NCI-H748 treated with DMSO at 0.1 percent for 48 hours (cell line): ENCODE measurements at places on chromosomes 5 and 9.

DNA sequence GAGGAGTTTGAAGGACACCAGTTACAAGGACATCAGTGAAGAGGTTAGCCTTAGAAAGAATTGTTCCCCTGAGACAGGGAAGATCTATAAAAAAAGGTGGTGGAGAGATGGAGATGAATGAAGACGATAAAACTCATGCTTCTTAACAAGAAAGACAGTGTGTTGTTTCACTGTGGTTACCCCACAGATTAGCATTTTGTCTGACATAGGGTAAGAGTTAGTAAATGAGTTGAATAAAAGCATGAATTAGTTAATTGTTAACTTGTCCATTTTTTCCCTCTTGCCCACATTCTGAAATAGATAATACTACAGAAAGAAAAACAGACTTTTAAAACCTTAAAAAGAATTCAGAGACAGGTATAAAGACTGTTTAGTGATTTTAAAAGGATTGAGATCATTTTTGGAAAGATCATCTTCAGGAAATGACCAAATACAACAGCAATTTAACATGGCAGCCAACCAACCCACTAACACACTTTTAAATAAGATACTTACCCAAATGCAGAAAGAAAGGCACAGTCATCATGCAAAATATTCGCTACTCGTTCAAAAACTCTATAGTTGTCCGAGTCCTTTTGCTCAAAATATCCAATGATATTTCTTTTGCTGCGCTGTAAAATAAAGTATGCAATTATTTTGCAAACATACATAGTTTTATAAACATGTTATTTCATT, 78.5 kb downstream of the ERP44 start:
- no peak for DNase-seq

- DNase-seq: no peak
Measured at GRCh38 chr9:123438321-123438720, 82.3 kb downstream of the CRB2 start.

DNA sequence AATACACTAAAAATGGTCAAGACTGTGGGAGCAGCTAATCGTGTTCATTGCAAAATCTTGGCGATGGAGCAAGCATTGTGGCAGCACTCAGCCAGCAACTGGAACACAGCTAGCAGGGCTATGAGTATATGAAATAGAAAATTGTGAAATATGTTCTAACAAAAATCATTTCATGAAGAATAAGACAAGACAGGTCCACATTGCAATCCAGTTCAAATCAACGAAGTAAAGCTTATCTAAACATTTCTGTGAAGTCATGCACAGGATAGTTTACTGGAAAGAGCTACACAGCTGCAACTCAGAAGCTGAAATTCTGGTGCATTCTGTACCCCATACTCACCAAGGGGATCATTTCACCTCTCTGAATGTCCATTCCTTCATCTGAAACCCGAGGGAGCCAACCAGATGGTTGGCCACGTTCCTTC, 5.3 kb upstream of the NFIL3 start:
- DNase-seq: no peak

DNA sequence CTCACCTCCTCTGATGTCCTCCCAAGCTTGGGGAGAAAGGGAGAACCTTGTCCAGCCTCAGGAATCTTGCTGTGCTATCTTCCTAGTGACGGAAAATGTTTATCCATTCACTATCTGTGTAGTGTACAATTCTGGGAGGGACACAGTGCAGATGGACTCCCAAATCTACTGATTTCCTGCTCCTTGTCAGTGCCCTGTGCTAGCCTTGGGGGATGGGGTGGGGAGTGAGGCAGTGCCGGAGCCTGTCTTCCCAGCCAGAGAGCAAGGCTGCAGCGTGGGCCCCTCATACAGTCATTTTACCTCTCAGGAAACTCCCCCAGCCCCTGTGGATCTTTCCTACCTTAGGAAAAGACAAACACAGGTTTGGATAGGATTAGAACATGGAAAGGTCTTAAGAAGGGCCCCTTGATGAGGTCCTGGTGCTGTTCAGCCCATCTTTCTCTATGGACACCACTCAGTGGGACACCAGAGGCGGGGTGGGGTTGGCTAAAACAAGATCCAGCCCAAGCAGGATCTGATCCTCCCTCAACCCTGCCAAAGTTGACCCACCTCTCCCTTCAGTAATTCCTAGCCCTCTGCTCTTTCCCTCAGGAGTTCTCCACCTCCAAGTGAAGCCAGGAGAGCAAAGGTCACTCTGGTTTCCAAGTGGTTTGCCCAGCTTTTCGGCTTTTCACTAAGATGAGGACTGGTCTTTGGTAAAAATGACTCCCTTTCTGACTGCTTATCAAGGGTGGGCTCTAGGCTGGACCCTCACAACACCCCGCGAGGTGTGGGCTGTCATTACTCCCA, 3.4 kb downstream of the DOLK start:
- no peak for DNase-seq

DNA sequence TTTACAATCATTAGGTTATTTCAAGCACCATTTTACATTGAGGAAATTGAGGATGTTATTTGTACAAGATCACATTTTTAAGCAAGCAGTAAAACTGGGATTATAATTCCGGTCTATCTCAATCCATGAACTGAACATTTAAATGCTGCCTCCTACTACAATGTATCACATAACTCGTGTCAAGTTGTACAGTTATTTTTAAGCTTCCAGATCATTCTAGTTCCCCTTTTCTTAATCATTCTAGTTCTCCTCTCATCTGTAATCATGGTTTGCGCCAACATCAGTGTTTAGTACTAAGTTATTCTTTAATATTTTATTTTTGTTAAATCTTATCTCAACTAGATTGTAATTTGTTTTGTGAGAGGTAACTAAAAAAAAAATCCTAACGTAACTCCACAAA, 2.4 kb upstream of the UHRF2 start:
- no peak for DNase-seq

GRCh38 chr9:100720922-100721321, 143.0 kb downstream of the CAVIN4 start:
- no peak for DNase-seq

DNA sequence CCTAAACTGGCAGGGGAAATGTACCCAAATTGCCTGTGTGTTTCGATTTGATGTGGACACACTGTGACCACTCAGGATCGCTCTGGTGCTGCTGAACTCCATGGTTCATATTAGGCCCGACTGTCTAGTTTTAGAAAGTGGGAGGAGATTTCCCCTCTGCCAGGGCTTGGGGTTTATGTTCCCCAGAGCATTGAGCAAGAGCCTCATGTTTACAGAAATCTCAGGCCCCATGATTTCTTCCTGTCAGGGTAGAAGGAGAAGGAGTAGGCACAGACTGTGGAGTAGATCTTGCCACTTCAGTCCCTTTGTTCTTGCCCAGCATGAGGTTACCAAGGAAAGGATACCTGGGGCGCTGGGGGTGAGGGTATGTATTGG, 40.8 kb upstream of the GLRX start:
- DNase-seq: no peak

DNA sequence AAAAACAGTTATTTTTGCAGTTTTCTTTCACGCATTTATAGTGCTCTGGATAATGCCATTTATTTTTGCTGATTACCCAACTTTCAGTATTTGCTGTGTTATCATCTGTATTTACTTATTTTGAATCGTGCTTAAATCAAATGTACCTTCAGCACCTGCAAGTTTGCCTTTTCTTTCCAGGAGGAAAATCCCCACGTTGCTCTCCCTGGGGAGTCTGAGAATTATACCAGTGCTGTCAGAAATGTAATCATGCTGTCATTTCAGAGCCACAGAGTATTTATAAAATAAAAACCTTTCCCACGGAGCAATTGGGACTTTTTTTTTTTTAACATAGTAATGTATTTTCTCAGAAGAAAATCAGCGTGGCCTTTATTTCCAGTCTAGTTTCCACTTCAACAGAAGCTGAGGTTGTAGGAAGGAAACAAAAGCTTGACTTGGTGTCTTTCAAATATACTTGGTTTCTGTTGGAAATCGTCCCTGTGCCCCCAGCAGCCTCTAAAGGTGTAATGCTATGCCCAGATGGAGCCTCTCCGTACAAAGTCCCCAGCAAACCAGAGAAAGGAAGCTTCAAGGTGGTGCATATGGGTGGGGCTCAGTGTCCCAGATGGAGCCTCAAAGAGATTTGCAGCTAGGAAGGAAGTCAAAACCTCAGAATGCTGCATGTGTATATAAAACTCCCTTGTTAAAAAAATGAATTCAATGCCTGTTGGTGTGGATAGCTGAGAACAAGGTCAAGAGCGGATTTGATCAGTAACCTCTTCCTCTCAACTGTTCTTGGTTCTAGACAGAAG, 2.1 kb downstream of the GPR150 start:
- no peak for DNase-seq

DNA sequence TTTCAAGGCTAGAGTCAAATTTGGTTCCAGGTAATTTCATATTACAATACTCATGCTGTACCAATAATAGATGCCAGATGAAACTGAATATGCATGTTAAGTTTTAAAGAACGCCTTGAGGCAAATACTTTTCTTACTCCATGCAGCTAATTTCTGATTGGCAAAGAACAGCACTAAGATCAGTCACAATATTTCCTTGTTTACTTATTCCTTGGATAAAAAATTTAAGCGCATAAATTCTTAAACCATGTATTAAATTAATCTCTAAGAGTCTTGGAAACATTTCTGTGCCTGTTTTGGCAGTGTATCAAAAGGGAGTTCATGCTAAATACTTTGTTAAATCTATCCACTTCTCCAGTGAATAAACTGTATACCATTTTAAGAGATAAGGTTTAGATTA, 173.5 kb downstream of the SLC12A2 start:
- DNase-seq: no peak

DNA sequence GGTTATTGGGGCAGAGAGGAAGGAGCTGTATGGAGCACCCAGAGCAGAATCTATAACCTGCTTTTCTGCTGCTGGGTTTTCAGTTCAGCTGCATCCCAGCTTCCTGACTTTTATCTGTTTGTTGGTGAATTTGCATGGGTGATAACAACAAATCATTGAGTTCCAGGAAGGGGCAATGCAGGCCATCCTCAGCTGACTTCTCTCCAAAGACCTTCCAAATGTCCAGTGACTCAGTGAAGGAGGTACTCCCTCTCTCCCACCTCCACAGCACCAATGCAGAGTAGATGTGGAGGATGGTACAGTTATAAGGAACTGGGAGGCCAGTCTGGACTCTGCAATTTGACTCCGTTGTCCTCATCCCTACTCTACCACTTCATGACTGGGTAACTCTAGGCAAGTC, 1.6 kb upstream of the TXN start:
- DNase-seq: no peak

DNA sequence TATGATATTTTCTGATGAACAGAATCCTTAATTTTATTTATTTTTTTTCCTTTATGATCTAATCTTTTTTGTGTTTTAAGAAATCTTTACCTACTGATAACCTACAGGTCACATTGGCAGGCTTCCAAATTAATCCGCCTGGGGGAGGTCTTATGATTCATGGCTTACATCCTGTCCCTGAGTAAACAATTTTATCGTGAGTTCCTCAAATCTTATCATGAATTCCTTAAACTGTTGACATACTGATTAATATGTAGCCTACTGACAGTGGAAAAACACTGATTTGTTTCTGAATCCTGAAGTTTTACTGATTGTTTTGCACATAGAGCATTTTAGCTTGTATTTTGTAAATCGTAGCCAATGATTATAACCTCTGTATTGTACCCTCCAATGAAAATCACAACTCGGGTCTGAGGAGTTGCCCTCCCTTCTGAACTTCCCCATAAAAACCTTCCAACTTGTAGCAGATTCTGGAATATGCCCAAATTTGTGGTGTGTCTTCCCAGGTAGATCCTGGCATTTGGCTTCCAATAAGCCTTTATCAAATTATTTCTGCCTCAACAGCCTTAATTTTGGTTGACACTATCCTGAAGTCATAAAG, 105.6 kb downstream of the VCAN start:
- DNase-seq: no peak

- peak; percentile 3 for DNase-seq
Measured at GRCh38 chr5:66171349-66172344, 27.5 kb downstream of the SREK1 start.

- no peak for DNase-seq
Measured at GRCh38 chr5:60354311-60354710, 345.7 kb downstream of the DEPDC1B start.

GRCh38 chr5:66354422-66354821, 210.3 kb downstream of the SREK1 start:
- DNase-seq: no peak

GRCh38 chr9:86968258-86968920, 21.1 kb upstream of the GAS1 start:
- DNase-seq: no peak

- DNase-seq: no peak
Measured at GRCh38 chr9:21969011-21969940, 24.9 kb downstream of the CDKN2A start.

- no peak for DNase-seq
Measured at GRCh38 chr9:136345281-136346156, 18.0 kb downstream of the DNLZ start.

GRCh38 chr9:124602632-124603031, 95.4 kb upstream of the NR5A1 start:
- DNase-seq: no peak
